Lower lobe of right lung (tissue), 2 donors: ENCODE measurements at places on chromosomes 12 and 14.

- DNase-seq: no peak
These were observed 3.7 kb downstream of the FBRSL1 start for GRCh38 chr12:132493482-132494178.

DNA sequence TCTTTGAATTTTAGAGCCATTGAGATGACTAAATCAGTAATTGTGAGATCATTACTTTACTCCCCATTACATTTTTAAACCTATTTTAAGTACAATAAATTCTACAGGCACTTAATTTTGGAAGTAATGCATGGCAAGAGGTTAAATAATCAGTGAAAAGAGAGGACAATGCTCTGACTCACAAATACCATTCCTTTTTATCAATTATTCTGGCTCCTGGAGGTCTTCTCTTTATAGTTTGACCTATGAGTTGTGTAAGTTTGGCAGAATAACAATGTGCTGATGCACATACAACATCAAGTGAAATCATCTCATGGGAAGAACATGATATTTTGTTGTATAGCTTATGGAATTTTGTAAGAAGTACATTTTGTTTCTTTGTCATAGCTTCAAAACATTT, 166.7 kb downstream of the TMTC3 start:
- no peak for DNase-seq

DNA sequence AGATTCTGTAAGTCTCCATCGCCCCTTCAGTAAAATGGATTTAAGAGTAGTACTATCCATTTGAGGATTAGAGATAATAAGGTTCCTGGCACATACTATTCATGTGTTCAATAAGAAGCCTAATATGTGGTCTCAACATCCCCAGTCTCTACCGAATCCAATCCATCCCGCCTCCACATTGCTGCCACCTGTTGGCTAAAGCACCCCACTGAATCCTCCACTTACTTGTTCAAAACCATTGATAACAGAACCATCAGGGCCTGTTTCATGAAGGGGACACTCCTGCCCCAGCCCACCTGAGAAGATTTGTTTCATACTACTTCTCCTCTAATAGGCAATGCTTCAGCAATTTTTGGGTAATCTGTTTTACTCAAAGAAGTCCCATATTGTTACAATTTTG, 147.5 kb downstream of the SLC2A13 start:
- DNase-seq: no peak

- no peak for DNase-seq
These were observed 58.8 kb upstream of the LTA4H start for GRCh38 chr12:96094201-96094600.

DNA sequence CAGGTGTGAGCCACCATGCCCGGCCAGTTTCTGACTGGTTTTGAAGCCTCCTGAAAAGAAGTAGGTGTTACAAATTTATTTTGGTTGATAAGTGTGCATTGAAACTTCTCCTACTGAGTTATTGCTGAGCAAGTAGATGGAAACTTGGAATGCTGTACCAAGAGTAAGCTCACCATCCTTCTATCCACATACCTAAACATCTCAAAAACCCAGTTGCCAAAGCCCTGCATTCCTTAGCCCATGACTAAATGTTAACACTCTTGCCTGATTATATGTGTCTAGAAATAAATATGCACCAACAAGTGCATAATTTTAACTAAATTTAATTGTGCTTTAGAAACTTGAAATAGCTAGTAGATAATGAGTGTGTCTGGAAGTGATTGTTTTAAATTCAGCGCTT, 357.8 kb downstream of the DUSP6 start:
- DNase-seq: no peak

DNA sequence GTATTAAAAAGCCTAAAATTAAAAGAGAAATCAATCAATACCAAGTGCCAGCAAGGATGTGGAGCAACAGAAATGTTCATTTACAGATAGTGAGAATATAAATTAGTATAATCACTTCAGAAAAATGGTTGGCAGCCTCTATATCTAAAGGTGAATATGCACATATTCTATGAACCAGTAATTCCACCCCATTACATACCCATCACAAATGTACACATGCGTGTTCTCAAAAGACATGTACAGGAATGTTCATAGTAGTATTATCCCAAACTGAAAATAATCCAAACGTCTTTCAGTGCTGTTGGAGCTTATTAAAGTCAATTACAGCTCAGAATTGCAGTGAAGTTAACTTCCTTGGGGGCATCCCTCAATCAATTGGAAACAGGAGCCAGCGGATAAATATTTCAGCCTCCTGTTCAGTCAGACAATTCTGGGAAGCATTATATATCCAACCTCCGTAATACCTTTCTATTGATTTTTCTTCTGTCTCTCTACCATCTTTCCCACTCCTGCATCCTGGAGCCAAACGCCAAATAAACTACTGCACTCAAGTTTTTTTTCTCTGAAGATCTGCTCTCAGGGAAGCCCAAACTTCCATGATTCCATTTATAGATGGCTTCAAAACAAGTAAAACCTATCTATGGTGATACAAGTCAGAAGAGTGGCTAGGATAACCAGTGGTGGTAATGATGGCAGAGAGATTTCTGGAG, 45.0 kb upstream of the OR5AU1 start:
- no peak for DNase-seq
